ENCODE measurements at places on chromosomes 1 and 21.

- DNase-seq, result no peak
Observed at GRCh38 chr1:28259934-28260802, 850 bp downstream of the SESN2 start.

GRCh38 chr1:40774266-40774998 lies 9.2 kb upstream of the KCNQ4 start:
- no peak for DNase-seq

DNA sequence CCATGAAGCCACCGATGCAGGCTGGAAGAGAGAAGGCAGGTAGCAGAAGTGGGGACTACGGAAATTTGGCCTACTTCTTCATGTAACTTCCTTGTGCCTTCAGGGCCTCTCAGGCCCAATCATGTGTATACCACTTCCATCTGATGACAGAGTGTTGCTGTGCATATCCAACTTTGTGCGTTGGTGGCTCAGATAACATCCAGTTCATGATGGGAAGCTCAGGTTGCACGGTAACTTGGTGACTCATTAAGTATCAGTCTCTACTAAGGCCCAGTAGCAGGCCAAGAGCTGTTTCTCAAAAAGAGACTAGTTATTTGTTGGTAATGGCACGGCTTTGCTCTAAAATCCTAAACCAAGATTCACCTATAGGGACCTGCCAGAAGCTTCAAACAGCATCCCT lies 117.6 kb downstream of the LTN1 start:
- no peak for DNase-seq

- DNase-seq, result no peak
Observed at GRCh38 chr1:224509907-224510306, 75.3 kb upstream of the WDR26 start.

- no peak for DNase-seq
Observed at GRCh38 chr1:164662462-164662861, 103.5 kb downstream of the PBX1 start.

GRCh38 chr1:239516579-239516978 lies 130.2 kb downstream of the CHRM3 start:
- DNase-seq, result no peak

DNA sequence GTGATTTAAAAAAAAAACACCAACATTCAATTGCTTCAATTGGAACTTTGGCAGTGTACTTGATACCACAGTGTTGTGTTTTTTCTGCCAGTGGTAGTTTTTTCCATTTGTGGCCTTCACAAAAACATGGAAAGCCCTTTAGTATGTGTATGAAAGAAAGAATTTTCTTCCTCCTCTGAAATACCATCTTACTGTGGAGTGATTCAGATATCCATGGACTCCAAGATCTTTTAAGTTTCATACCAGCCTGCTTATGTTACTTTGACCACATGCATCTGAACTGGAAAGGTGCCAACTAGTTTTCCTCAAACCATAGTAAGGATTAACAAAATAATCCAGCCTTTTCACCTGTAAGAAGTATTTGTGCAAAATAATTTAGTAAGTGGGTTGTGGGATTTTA lies 3.4 kb downstream of the PPP2R5A start:
- no peak for DNase-seq

DNA sequence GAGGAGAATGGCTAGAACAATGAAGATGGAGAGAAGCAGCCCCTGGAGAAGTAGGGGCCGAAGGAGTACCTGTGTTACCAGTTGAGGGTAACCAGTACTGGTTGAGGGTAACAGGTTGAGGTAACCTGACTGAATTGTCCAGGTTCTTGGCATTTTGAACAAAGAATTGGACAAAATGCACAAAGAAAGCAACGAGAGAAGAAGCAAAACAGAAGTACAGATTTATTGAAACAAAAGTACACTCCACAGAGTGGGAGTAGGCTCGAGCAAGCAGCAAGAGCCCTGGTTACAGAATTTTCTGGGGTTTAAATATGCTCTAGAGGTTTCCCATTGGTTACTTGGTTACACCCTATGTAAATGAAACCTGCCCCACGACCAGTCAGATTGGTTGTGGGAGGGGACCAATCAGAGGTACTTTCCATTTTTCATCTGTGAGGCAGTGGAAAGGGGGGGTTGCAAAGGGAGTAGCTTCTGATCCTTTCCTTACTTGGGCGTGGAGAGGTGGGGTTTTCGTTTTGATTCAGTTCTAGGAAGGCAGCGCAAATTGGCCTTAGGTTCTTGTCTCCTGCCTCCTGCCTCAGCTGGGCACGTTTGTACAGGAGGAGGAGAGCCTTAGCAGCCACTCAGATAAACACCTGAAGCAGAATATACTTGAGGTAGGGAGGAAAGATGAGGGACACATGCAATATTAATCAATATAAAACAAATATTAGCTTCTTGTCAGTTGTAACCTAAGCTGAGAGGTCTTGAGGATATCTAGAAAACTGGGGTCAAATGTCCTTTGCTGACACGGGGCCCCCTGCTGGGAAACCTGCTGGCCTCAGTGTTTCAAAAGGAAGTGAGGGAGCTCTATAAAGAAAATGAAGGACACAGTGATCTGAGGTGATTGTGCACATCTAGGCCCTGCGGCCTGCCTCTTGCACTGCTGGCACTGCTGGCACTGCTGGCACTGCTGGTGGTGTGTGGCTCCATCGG lies 14.3 kb upstream of the LSM10 start:
- DNase-seq, result no peak

- no peak for DNase-seq
Observed at GRCh38 chr1:94319319-94320102, 82.1 kb upstream of the ARHGAP29 start.

DNA sequence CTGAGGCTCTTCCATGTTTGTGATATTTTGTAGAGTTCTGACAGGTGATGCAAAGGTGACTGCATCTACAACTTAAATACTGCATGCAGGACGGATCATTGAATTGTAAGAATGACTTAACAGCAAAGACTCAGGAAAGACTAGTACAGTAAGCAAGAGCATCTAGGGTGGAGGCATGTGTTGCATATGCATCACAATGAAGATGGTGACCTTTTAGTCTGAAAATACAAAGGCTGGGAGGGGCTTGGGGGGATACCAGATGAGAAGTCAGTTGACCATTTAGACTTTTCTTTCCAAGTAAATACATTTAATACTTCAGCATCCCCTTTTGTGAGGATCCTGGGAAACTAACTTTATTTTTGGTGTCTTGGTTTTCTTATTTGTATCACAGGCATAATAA lies 145.5 kb downstream of the NUF2 start:
- DNase-seq, result no peak

GRCh38 chr1:37716321-37716720 lies 24.0 kb downstream of the CDCA8 start:
- no peak for DNase-seq

GRCh38 chr1:185973645-185974044 lies 239.5 kb downstream of the HMCN1 start:
- DNase-seq, result no peak

DNA sequence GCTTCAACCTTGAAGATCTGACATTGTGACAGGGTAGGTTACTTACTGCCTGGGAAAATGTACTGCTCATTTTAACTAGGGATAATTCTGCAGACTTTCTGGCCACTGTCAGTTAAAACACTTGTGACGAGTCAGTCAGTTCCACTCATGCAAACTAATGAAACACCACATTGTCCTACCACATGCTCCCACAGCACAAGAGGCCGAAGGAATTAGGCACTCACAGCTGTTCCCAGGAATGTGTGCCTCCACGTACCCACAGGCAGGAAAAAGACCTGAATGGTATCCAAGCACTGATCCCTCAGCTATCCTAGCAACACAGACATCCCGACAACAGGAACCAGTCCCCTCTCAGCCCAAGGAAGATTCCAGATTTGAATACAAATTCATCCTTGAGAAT lies 12.3 kb downstream of the BCAR3 start:
- no peak for DNase-seq

DNA sequence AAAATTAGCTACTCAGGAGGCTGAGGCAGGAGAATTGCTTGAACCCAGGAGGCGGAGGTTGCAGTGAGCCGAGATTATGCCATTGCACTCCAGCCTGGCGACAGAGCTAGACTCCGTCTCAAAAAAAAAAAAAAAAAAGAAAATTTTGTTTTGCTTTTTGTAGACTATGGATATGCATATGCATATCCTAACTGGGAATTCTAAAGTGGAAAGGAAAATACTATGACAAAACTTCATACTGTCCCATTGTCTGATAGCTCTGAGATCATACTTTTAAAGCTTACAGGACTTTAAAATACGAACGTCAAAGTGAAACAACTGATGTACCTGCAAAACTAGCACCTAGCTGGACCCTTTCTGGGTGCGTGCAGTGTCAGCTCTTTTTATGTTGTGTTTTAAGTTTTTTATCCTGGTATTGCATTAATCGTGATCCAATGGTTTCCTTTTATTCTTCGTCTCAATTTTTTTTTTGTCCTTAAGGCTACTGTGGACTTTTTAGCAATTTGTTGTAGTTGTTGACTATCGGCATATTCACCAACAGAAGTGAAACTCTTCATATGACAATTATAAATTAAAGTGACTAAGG lies 19.2 kb downstream of the SPRTN start:
- no peak for DNase-seq

DNA sequence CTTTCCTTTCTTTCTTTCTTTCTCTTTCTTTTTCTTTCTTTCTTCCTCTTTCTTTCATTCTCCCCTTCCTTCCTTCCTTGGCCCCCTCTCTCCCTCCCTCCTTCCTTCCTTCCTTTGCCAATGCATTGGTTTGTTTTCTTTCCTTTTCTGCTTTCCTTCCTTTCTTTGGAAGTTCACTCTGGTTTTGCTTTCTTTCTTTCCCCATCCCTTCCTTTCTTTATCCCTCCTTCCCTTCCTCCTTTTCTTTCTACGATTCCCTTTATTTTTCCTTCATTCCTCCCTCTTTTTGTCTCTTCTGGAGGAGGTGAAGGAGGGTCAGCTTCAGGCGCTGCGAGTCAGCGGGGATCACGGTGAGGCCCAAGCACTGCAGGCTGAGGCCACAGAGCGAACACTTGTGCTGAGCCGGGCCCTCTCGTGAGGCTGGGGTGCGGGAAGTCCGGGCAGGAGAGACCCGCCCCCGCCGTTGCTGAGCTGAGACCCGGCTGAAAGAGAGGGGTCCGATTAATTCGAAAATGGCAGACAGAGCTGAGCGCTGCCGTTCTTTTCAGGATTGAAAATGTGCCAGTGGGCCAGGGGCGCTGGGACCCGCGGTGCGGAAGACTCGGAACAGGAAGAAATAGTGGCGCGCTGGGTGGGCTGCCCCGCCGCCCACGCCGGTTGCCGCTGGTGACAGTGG lies 1.5 kb downstream of the SIM2 start:
- DNase-seq, result no peak

- DNase-seq, result peak; percentile 85
Observed at GRCh38 chr1:236535662-236536161, 11.9 kb downstream of the LGALS8 start.

Measured in SK-N-MC (cell line).